ENCODE measurements at places on chromosomes 7 and 10.

DNA sequence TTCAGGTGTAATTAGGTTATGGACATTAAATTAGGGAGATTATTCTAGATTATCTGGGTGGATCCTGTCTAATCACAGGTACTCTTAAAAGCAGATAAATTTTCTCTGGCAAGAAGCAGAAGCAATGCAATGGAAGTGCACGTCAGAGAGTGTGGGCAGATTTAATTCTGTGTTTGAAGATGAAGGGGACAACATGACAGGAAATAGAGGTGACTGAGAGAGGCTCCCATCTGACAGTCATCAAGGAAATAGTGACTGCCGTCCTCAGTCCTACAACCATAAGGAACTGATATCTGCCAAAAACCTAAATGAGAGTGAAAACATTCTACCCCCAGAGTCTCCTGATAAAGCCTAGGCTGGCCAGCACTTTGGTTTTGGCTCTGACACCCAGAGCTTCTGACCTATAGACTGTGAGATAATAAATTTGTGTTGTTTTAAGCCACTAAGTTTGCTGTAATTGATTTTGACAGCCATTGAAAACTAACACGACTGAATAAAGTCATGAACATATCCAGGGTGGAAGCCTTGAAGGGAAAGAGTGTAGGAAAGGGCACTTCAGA is 30.5 kb upstream of the DDX50 start:
- H3K36me3 ChIP-seq = no peaks in the 10 kb centered on the region
- no peak overlapping the region for H3K27ac ChIP-seq
- H3K4me3 ChIP-seq = no peak overlapping the region
- H3K27me3 ChIP-seq = no peaks in the 10 kb centered on the region
- DNase-seq = no peak

DNA sequence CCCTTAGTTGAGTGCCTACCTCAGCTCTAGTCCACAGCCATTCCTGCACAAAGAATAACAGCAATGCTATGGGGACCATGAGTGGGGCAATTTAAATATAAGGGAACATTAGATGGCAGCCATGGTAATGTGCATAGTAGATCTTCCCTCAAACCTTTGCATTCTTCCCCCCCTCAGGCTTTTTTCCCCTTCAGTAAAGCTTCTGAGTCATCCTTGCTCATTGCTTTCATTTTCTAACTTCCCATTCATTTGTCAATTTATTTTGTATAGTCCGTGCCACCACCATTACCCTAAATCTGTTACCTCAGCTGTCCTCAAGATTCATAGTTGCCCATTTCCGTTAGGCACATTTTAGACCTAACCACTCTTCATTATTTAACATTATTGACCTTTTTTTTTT is 10.7 kb downstream of the HECTD2 start:
- no peaks in the 10 kb centered on the region for H3K4me1 ChIP-seq
- no peaks in the 10 kb centered on the region for H3K27me3 ChIP-seq
- no peaks in the 10 kb centered on the region for H3K36me3 ChIP-seq

- DNase-seq = no peak
- H3K4me1 ChIP-seq = no peaks in the 10 kb centered on the region
- no peaks in the 10 kb centered on the region for H3K27me3 ChIP-seq
- no peak overlapping the region for H3K27ac ChIP-seq
- no peak overlapping the region for H3K4me3 ChIP-seq
Observed at GRCh38 chr10:59287587-59288255, 74.6 kb downstream of the FAM13C start.

- H3K4me1 ChIP-seq = 0 out of 2 replicates have a peak, but pooled peaks cover 2% of the 10 kb centered on the region
- no peak for DNase-seq
- H3K27ac ChIP-seq = no peak overlapping the region
- no peaks in the 10 kb centered on the region for H3K27me3 ChIP-seq
Observed at GRCh38 chr10:117318909-117319308, 56.3 kb downstream of the PDZD8 start.

DNA sequence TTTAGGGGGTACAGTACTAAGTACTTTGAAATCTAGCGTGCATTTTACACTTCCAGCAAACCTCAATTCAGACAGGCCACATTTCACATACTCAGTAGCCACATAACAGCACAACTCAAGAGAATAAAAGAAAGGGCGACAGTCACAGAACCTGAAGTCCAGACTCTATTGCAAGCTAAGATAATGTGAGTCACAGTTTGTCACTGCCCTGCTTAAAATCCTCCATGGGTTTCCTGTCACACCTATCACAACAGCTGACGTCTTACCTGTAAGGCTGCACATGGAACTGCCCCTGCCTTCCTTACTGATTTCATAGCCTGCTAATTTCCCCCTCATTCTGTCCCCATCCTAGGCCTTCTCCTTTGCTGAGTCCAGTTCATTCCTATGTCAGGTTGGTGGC is 16.1 kb upstream of the CDK14 start:
- H3K4me3 ChIP-seq = no peak overlapping the region
- no peaks in the 10 kb centered on the region for H3K27me3 ChIP-seq
- H3K4me1 ChIP-seq = no peaks in the 10 kb centered on the region
- H3K36me3 ChIP-seq = no peaks in the 10 kb centered on the region
- no peak overlapping the region for H3K27ac ChIP-seq

GRCh38 chr7:93228302-93228701 is 2.0 kb upstream of the HEPACAM2 start:
- peaks cover 11% of the 10 kb centered on the region for H3K4me1 ChIP-seq
- H3K27ac ChIP-seq = no peak overlapping the region
- no peaks in the 10 kb centered on the region for H3K36me3 ChIP-seq

- no peaks in the 10 kb centered on the region for H3K4me1 ChIP-seq
- no peaks in the 10 kb centered on the region for H3K36me3 ChIP-seq
- H3K4me3 ChIP-seq = no peak overlapping the region
- no peak overlapping the region for H3K27ac ChIP-seq
- DNase-seq = no peak
- H3K27me3 ChIP-seq = no peaks in the 10 kb centered on the region
Observed at GRCh38 chr7:39133088-39133487, 155.4 kb downstream of the POU6F2 start.

All from Panc1 (cell line).